ENCODE measurements at places on chromosomes 16 and 17.

- no peak for DNase-seq
These were observed 143.1 kb downstream of the CDH13 start for GRCh38 chr16:82769845-82770244.

DNA sequence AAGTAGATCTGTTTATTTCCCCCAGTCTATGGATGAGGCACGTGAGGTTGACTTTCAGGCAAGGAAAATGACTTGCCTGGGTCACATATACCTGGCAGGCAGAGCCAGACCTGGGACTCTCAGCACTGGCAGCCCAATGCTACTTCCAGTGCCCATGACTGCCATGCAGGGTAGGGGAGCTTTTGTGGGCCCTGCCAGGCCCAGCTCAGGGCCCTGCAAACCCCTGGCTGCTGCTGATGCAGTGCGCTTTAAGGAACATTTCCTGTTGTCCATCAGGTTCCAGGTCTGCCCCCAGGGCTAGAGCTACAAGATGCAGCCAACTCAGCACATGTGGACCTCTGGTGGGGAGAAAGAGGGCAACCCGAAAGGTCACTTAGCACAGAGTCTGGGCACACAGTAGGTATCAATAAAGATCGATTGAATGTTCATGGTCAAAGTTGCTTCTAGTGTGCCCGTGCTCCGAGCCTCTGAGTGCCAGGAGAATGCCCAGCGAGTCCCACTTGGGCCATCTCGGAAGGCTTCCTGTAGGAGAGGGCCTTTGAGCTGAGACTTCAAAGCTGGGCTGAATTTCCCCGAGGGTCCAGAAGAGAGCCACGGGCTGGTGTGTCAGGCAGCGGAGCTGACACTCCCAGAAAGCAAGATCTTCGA is 513 bp upstream of the TBX21 start:
- DNase-seq, result no peak

GRCh38 chr16:60432472-60432871 is 1603.8 kb downstream of the CDH8 start:
- no peak for DNase-seq

DNA sequence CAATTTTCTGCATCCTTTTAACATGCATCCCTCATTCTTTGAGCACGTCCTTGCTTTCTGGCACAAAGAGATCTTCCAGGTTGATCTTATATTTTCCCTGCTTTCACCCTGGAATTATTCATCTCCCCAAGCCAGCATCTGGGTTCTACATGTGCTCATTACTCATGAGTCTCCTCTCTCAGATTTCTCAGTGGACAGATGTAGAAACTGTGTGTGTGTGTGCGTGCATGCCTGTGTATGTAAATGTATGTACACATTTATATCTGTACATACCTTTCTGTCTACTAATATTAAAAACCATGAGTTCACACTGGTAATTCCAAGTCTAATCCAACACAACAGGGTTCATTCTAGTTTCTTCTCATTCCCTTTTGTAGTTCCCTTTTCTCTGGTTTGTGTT is 41.9 kb upstream of the NSRP1 start:
- no peak for DNase-seq

GRCh38 chr17:81493198-81494038 is 19.2 kb downstream of the ACTG1 start:
- no peak for DNase-seq

Measured in NCI-H1105 (cell line).